ENCODE measurements at places on chromosomes 7 and 10. TPM values are rescaled to one million over a fixed set of nuclear protein-coding genes. Genes with fewer than 3 reads are reported as not detected.

NPY4R gene
- total RNA-seq, result not detected

PLEKHA1 gene
- 36.2 TPM for total RNA-seq

SPDYE16 gene
- total RNA-seq, result not detected

GIMAP6 gene
- 231 TPM for total RNA-seq

ASAH2 gene
- 0.46 TPM for total RNA-seq

NXPH1 gene
- total RNA-seq, result not detected

ADGRA1 gene
- not detected for total RNA-seq

FAM221A gene
- 8.4 TPM for total RNA-seq

SERPINE1 gene
- 2,165 TPM for total RNA-seq

PRR15 gene
- total RNA-seq, result 3.2 TPM

SLC26A4 gene
- total RNA-seq, result 3.4 TPM

OR2A1 gene
- not detected for total RNA-seq

FAM25G gene
- not detected for total RNA-seq

DNA sequence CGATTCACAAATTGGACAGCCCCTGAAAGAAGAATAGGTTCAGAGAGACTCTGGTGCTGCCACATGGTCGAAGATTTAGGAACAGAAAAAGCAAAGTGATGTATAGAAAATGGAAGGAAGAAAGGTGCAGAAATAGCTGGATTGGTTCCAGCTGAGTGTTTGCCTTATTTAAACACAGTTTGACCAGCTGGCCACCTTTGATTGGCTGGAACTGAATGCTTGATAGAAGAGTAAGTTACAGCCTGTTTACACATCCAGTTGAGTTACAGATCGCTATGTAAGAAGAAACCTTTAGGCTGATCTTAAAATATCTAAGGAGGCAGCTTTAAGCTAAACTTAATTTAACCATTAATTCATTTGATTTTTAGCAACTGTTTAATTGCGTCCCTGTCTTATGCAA is 40.3 kb upstream of the KAT6B start:
- DNase-seq, result no peak

- no peak for DNase-seq
Measured at GRCh38 chr7:71155236-71155635, 23.3 kb downstream of the GALNT17 start.

DNA sequence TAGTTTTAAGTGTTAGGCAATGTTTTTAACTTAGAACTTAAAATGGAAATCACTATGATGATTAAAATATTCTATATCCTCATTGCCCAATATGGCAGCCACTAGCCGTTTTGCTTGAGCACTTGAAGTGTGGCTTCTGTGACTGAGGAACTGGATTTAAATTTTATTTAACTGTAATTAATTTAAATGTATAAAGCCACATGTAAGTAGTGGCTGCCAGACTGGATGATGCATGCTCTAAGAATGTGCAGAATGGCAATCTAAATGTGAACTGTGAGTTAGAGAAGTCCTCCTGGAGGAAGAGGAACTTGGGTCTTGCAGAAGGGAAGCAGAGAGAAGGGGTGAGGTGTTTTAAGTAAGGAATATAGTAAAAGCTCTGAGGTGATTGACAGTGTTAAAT is 451.4 kb downstream of the SUGCT start:
- DNase-seq, result no peak

GRCh38 chr10:45464958-45465567 is 91.0 kb downstream of the ALOX5 start:
- peak; percentile 22 for DNase-seq

GRCh38 chr7:129356176-129356575 is 78.1 kb upstream of the STRIP2 start:
- DNase-seq, result no peak

DNA sequence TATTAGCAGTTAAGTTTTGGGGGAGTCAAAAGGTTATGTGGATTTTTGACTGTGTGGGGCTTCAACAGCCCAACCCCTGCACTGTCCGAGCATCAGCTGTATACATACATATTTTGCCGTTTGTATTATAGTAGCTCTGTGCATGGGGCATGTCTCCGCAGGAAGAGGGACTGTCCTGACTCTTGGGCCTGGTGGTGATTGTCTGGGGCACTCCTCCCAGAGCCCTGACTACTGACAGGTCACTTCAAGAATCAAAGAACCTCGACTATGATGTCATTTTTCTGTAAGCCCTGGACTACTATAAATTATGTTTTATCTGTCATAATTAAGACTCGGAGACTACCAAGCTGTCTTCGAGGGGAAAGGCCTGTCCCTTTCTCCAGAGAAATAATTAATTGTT is 51.8 kb downstream of the MGMT start:
- no peak for DNase-seq

GRCh38 chr10:132929953-132930548 is 12.3 kb downstream of the CFAP46 start:
- no peak for DNase-seq

DNA sequence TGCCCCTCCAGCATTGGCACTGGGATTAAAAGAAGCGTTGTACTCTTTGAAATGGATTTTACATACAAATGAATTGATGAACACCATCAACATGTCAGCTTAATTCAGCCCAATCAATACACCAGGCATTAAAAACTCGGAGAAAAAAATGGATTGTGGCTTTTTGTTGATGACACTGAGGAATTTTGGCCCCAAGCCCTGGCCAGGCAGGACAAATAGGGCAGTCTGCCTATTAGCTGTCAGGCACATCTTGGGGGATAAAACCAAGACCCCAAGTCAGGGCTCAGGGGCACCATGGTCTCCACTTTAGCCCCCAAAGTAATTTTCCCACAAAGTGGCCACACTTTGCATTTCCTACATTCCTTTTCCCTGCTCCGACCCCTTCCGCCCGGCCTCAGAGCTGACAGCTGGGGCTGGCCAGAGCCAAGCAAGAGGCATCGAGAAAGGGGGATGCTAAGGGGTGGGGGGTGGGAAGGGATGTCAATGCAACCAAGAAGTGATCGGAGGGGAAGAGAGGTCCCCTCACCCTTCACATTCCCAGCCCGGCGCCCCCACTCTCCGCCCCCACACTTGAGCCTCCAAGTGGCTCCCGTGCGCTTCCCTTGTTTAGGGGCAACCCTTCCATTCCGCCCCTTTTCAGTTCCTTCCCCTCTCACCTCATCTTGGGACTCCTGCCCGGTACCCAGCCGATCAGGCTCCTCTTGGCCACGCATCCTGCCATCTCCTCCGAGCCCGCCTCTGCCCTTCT is 711 bp downstream of the HIP1 start:
- no peak for DNase-seq

- DNase-seq, result no peak
Measured at GRCh38 chr10:88207121-88207546, 343.7 kb downstream of the PTEN start.

GRCh38 chr10:123577921-123578461 is 88.2 kb upstream of the GPR26 start:
- no peak for DNase-seq

DNA sequence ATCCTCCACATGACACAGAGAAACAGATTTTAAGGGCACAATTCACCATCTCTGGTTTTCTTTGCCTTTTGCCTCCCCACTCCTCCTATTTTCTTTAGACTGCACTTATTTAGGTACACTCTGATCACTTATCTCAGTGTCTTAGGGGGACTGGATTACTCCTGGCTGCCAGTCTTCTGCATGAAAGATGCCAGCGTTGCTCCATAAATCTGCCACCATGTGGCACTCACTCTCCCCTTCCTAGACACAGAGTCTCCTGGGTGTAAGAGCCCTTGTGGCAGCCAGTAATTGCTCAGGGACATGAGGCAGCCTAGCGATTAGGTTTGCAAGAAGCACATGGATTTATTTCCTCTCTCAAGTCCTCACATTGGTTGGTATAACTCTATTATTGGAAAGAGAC is 34.5 kb upstream of the RBM20 start:
- DNase-seq, result no peak

- DNase-seq, result no peak
Measured at GRCh38 chr10:75137533-75138438, 26.3 kb downstream of the SAMD8 start.

DNA sequence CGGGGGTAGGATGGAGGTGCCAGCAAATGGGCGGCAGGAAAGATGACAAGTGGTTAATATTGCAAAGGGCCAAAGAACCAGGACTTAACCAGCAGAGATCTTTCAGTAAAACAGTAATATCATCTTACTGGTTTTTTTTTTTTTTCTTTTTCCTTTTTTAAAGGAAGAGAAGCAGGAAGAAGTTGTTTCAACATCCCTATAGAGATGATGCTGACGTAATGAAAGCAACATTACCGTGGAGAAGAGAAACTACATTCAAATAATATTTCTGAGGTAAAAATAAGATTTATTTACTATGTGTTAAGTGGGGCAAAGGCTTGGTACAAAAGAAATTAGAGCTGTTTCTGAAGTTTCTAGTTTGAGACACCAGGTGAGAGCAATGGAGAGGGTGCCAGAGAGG is 11.0 kb downstream of the MINDY3 start:
- DNase-seq, result no peak

DNA sequence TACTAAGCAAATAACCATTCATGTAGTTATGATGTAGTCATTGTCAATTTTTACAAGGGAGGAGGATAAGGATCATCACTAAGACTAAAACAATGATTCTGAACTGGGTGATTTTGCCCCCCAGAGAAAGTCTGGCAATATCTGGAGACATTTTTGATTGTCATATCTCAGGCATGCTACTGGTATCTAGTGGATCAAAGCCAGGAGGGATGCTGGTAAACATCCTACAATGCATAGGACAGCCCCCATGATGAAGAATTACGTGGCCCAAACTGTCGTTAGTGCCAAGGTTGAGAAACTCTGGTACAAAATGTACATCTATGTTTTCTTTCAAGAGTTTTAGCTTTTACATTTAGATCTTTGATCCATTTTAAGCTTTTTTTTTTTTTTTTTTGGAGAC is 57.3 kb downstream of the GBF1 start:
- no peak for DNase-seq

GRCh38 chr7:713488-714230 is 12.8 kb upstream of the DNAAF5 start:
- no peak for DNase-seq

DNA sequence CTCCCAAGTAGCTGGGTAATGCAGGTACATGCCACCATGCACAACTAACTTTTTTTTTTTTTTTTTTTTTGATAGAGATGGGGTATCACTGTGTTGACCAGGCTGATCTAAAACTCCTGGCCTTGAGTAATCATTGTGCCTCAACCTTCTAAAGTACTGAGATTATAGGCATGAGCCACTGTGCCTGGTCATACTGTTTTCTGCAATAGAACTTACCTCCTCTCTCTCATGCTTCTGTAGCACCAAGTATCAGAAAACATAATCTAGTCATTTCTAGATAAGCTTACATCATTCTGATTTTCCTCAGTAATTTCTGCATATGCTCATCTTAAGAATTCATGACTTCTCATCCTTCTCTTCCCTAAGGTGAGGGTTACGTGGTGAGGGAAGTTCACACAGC is 210.0 kb downstream of the IMMP2L start:
- no peak for DNase-seq

DNA sequence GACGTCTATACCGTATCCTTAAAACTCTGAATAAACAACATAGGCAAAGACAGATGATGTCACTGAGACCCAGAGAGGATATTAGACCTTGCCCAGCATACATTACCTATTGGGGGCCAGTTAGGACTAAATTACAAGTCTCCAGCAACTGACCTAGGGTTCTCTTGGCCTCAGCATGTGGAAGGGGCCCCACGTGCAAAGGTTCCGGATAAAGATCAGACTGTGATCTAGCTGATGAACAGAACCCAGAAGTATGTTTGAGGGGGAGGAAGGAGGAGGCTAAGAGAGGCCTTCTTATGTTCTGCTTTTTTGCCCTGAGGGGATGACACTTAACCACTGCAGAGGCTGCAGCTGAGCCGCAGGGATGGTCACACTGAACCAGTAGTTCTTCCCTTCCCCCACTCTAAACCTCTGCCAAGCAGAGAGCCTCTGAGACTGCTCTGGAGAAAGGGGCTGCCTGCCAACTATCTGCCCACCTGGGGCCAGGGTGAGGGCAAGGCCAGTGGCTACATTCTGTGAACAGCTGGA is 24.0 kb upstream of the KMT2C start:
- no peak for DNase-seq

GRCh38 chr10:3735175-3735574 is 49.8 kb downstream of the KLF6 start:
- DNase-seq, result no peak

GRCh38 chr7:650339-651031 is 76.0 kb upstream of the DNAAF5 start:
- no peak for DNase-seq

DNA sequence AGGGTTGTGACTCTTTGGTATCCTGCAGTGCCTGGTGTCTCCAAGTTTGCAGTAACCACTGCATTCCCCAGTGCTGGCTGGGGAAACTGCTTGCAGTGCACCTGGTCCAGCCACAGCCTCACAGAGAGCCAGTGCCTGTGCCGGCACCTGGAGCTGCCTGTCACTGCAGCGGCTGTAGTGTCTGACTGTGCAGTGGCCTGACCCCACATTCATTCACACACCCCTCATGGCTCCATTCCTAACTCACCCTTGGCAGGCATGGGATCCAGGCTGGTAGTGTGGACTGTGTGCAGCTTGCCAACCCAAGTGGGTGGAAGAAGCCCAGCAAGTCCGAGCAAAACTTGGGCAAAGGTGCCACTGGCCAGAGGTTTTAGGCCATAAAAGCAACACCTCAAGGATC is 3.7 kb upstream of the CYP3A43 start:
- DNase-seq, result no peak

DNA sequence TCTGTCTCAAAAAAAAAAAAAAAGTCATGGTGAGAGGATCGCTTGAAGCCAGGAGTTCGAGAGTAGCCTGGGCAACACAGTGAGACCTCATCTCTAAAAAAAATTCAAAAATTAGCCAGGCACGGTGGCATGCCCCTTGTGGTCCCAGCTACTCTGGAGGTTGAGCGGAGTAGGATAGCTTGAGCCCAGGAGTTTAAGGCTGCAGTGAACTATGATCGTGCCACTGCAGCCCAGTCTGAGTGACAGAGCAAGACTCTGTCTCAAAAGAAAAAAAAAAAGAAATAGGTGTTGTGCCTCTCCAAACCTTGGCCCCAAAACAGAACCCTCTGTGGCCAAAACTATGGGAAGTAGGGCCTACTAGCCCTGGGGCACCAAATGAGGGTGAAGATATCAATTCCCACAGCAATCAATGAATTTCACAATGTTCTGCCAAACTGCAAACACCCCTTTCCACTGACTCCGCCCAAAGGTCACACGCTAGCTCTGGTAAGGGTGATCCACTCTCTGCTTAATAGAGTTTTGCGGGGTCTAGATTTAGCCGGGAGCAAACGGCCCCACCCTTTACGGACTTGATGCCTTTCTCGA is 16.9 kb downstream of the SSC4D start:
- DNase-seq, result no peak

- no peak for DNase-seq
Measured at GRCh38 chr7:42315631-42316030, 78.6 kb upstream of the GLI3 start.
